CD14-positive monocyte (primary cell): ENCODE measurements at places on chromosomes 1 and 21.

DNA sequence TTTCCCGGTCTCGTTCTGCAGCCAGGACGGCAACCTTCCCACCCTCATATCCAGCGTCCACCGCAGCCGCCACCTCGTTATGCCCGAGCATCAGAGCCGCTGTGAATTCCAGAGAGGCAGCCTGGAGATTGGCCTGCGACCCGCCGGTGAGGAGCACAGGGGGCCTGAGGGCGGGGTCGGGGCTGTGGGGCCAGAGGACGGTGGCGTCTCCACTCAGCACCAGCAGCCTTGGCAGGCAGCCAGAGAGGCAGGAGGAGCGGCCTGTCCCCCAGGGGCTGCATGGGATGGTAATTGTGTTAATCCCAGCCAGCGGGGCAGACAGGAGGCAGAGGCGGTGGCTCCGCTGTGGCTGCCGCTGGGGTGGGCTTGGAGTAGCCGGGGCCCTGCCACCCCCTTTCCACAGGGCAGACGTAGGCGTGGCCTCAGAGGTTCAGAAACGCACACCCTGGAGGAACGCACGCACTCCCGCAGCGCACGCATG lies 12.1 kb downstream of the SAMD11 start:
- no peak for DNase-seq

GRCh38 chr1:15723631-15724246 lies 12.3 kb upstream of the SLC25A34 start:
- no peak for DNase-seq

- no peak for DNase-seq
These were observed 387.6 kb downstream of the BRINP2 start for GRCh38 chr1:177558372-177558771.

- DNase-seq, result peak; percentile 17
These were observed 775 bp upstream of the TMEM63A start for GRCh38 chr1:225882694-225883615.

DNA sequence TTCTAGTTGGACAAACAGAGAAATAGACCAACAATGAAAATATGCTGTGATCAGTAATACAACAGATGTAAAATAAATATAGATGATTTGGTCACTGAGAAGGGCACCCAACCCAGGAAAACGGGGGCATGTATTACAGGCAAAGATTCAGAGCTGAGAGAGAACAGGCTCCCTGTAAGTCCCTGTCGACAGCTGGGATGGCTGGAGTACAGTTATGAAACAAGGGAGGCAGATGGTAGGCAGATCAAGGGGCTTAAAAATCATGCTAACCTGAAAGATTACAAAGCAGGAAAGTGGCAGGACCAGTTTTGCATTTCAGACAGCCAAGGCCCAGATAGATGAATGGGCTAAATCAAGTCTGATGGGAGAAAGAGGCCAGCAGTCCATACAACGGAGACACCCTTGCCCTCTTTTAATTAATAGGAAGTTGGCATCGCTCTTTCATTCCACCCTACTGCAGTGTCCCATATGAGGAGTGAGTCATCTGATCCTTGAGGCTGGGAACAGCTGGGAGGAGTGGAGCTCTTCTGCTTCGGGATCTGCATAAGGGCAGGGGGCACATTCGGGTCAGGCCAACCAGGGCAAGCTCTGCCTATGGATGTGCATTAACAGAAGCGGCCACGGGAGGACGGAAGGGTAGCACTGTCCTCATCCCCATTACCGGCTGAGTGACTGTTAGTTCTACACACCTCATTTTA lies 171.1 kb downstream of the DAB1 start:
- no peak for DNase-seq

- DNase-seq, result peak; percentile 24
These were observed 3.3 kb upstream of the SLC45A1 start for GRCh38 chr1:8314346-8315280.

- peak; percentile 65 for DNase-seq
These were observed 560 bp downstream of the PLEKHM2 start for GRCh38 chr1:15684468-15685291.

DNA sequence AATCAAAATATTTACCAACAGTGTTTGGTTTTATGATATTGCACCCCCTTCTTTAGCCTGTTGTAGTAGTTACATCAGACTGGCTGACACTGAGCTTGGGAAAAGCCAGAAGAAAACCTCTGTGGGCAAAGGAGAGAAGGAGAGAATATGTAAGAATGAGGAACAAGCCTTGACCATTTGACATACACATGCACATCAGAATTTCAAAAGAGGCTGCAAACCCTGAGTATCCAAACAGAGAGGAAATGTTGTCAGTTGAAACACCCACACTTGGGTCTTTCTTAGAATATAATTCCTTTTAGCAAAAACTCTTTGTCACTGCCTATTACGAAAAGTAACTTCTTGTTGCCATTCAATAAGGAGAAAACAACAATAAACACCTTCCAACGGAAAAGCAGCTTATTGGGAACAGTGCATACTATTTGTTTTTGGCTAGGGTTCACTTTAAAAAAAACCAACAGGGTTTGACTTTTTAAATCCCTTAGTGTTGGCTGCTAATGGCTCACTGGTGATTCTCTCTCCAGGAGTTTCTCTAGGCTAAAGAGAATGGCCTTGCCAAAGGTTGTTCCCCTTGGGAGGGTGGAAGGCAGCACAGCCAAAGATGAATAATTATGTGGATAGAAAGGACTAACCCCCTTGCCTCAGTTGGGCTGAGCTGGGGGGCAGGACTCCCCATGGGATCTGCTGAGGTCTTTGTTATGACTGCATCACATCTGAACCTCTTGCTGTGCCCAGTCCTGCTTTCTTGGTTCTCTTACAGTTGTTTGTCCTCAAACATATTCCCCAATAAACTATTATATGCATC lies 48.9 kb downstream of the GORAB start:
- no peak for DNase-seq

DNA sequence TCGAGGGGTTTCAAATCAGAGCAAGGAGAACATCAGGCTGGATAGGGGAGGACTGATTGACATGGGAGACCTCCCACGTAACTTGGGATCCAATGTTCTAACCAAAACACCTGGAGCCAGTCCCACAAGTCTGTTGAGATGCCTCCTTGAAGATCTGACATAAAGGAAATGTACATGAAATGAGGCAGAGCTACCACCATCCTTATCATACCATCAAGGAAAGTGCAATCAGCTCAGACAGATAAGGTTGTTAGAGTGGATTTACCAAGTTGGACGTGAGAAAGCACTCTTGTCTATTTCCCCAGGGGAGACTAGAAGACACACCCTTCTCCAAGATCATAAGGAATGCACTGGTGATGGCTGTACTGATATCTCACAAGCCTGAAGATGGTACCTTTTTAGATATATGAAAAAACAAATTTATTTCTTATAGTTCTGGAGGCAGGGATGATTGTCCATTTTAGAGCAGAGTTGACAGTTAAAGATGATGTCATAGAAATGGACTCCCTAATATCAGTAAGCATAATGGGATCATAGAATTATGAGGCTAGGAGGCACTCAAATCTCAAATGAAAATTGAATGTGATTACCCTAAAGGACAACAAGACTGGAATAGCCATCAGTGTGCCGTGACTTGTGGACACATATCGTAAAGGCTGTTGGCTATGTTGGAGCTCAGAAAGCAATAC lies 129.1 kb upstream of the RAB4A start:
- no peak for DNase-seq

DNA sequence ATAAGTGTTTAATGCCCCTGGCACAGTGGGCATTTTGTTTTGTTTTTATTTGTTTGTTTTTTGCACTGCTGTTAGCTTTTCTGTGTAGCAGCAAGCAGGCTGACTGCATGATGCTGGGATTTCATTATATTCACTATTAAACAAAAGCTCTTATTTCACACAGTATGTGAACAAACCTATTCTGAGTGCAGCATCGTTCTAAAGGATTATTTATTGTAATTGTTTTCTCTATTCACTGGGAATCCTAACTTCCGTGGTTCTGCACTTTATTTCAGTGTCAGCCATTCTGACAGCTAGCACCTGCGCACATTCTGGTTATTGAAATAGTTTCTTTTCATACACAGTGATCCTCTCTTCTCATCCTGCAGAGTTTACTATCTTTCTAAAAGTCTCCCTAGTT lies 595.0 kb downstream of the NEGR1 start:
- DNase-seq, result no peak

- DNase-seq, result no peak
These were observed 341.8 kb downstream of the NPHP4 start for GRCh38 chr1:5650283-5651026.

DNA sequence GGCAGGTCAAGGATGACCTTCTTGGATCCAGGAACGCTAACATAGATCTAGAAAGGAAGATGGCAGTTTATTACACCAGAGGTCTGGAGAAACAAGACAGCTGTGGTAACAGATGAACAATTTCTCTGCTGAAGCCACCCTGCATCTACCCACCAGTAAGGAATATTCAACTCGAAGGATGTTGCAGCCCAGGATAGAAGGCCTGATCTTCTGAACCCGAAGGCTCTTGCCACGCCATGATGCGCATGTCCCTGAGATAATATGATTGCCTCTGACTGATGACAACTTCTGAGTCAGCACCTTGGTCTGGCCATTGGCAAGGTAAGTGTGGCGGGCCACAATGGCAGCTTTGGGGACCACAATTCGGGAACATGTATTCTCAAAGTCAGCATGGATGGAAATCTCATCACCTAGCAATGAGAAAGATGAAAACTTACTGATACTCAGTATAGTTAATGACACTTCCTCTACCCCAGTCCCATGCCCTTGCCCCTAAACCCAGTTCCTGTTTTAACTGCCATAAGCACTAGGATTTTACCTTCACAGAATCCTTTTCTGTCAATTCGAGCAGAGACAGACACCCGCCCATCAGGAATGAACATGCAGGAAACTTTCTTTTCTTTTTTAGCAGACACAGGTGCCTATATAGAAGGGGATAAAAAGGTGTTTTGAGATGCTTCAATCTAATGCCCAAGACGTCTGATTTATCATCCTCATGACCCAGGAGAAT lies 1.8 kb downstream of the TXNIP start:
- DNase-seq, result no peak

GRCh38 chr1:204232526-204232925 lies 18.7 kb upstream of the GOLT1A start:
- no peak for DNase-seq

GRCh38 chr1:86085741-86086409 lies 70.7 kb downstream of the COL24A1 start:
- no peak for DNase-seq

DNA sequence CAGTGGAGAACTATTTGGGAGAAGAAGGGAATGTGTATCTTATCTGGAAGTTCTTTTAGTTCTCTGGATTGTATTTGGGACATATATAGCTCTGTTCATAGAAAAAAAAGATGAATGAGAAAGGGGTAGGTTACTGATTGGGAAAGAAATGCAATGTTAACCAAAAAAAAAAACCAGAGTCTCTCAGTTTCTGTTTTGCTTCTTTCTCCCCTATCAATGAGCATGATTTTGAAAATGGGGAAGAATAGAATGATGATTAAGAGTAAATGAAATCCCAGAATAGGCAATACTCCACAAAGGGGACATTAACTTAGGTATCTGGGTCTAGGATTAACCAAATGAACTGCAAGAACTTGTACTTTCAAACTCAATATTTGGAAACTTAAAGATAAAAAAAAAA lies 92.9 kb downstream of the RHOU start:
- DNase-seq, result peak; percentile 23

- no peak for DNase-seq
These were observed 12.9 kb downstream of the CENPF start for GRCh38 chr1:214615871-214616270.

GRCh38 chr1:75727571-75727970 lies 3.1 kb downstream of the ACADM start:
- DNase-seq, result no peak

DNA sequence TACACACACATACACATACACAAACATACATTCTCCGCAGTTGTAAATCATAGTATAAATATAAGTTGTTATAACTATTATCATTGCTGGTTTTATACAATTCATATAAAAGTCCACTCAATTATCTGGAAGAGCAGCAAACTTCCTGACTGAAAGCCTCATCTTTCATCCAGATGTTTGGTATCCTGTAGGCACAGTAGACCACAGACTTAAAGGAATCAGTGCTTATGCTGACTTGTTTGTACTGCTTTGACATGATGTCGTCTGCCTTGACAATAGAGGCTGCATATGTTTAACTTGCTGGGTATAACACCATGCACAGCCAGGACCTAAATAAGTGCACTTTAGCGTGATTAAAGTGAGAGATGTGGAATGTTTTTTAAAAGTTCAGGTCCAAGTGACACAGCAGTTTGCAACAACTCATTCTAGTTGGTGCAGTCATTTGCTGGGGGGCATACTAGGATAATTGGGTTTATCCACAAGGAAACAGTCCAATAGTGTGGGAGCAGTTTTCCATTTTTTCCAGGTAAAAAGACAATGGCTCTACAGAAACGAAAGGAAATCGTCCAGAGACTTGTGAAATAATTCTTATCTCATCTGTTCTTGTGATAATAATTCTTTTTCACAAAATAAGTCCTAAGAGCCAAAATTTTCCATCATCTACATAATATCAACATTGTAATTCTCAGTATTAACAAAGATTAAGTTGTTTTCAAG lies 110.3 kb upstream of the TSPAN2 start:
- no peak for DNase-seq

- DNase-seq, result no peak
These were observed at the start of gene ERICH3 for GRCh38 chr1:74673351-74674111. ERICH3 (minus strand) TSS chr1:74673792; CDS start chr1:74673519, 273 bp downstream.

GRCh38 chr1:244450597-244451538 lies 841 bp downstream of the ADSS2 start:
- peak; percentile 33 for DNase-seq

GRCh38 chr1:202571719-202572339 lies 138.4 kb downstream of the SYT2 start:
- peak; percentile 36 for DNase-seq

DNA sequence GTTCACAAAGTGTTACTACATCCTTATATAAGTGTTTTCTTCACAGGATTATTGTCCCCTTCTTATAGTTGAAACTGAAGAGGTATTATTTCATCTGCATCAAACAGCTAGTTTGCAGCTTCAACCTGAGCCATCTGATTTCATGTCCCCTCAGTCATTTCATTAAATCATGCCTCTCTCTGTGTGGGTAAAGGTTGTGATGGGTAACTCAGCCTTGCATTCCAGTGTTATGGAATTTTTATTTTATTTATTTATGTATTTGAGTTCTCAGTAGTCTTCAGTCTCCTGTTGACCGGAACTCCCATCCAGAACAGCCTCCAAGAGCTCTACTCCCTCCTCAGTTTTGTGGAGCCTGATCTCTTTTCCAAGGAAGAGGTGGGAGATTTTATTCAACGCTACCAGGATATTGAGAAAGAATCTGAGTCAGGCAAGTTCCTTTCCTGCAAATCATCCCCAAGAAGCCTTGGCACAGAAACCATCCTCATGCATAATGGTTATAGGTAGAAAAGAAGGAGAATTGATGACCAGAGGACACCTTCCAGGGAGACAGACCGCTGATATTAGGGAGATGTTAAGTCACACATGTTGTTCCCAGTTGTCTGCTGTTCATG lies 21.8 kb downstream of the CHD1L start:
- no peak for DNase-seq

GRCh38 chr1:109948285-109948630 lies 36.3 kb upstream of the AHCYL1 start:
- DNase-seq, result no peak

- no peak for DNase-seq
These were observed 69.7 kb downstream of the ADSS2 start for GRCh38 chr1:244381878-244382565.

GRCh38 chr1:200907611-200908097 lies 13.0 kb downstream of the INAVA start:
- DNase-seq, result peak; percentile 42

- DNase-seq, result no peak
These were observed 470 bp upstream of the MTMR11 start for GRCh38 chr1:149936992-149937705.
